Stimulated activated CD4-positive, alpha-beta T cell treated with anti-CD3 and anti-CD28 coated beads, TNF-alpha, amount 100 ng/mL, for 48 hours (primary cell): ENCODE measurements at places on chromosomes 4 and X.

- DNase-seq, result no peak
Measured at GRCh38 chrX:40849906-40850823, 114.8 kb upstream of the MED14 start.

GRCh38 chr4:6123116-6123515, 77.2 kb downstream of the JAKMIP1 start:
- DNase-seq, result no peak

DNA sequence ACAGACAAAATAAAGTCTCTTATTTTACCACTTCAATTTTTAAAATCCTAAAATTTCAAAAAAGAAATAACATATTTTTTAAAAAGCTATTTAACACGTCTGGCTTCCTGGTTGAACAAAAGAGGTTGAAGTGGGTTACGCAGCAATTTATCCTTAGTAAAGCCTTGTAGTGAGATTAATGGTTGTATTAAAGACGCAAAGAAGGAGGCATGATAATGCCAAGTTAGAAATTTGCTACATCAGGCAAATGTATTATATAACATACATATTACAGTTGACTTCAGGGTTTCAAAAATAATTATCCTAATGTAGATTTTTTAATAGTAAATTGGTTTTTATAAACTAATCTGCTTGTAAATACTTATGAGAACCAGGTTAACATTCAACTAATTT, 35.3 kb downstream of the ANKRD17 start:
- no peak for DNase-seq

DNA sequence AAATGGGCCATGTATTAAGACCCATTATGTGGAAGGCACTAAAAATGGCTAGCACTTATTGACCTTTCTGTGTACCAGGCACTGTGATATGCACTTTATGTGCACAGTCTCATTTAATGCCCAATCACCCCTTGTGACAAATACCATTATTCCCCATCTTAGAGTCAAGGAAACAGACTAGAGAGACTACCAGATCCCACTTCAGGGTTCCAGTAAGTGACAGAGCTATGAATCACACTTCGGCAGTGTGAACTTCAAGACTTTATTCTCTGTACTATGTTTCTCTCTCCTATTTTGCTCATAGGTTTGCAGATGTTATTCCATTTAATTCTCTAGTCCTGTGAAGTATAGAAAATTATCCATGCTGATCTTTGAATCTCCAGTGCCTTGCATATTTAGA, 107.0 kb downstream of the NFKB1 start:
- DNase-seq, result no peak

DNA sequence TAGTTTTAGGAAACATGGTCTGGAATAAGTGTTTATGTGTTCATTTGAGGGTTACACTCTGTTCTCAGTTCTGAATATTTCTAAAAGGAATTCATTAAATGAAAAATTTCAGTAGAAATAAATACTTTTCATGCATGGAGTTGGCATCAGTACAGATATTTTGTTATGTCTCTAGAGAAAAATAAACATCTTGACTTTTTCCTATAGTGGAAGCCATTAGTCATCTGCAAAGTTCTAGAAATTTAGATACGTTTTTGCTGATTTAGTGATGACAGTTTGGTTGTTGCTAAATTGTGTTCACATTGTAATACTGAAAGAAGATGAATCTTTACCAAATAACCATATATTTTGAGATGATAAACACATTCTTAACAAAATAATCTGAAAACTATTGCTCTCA, 268.2 kb upstream of the TEX13A start:
- DNase-seq, result no peak

DNA sequence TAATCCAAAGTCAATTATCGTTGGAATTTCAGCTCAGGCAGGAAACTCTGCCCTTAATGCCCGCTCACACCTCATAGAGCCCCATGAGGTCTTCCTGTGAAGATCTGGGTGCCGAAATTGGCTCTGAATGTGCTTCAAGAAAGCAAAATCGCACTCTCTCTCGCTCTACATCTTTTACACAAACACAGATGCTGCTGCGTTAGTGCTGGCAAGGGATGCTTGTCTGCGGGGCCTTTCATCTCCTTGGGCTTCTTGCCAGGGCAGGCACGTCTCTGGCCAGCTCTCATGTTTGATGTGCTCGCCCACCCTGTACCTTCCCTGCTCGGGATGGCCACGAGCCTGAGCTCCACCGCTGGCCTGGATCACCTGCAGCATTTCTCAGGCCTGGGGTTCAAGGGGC, 66.5 kb downstream of the CLCN4 start:
- DNase-seq, result no peak
